Aorta (tissue), 5 donors: ENCODE measurements at places on chromosomes 16 and 17.

- peak; percentile 32 for DNase-seq
- H3K36me3 ChIP-seq: no peaks in the 10 kb centered on the region
- no peak overlapping the region for H3K4me3 ChIP-seq
- H3K4me1 ChIP-seq: no peaks in the 10 kb centered on the region
- H3K27ac ChIP-seq: no peak overlapping the region
Measured at GRCh38 chr17:78585006-78585630, 7.9 kb upstream of the DNAH17 start.

- H3K27ac ChIP-seq: no peak overlapping the region
- H3K4me1 ChIP-seq: no peaks in the 10 kb centered on the region
- H3K27me3 ChIP-seq: no peaks in the 10 kb centered on the region
- H3K36me3 ChIP-seq: no peaks in the 10 kb centered on the region
- DNase-seq: no peak
- no peak overlapping the region for H3K4me3 ChIP-seq
Measured at GRCh38 chr16:87207965-87208364, 109.2 kb downstream of the C16orf95 start.

DNA sequence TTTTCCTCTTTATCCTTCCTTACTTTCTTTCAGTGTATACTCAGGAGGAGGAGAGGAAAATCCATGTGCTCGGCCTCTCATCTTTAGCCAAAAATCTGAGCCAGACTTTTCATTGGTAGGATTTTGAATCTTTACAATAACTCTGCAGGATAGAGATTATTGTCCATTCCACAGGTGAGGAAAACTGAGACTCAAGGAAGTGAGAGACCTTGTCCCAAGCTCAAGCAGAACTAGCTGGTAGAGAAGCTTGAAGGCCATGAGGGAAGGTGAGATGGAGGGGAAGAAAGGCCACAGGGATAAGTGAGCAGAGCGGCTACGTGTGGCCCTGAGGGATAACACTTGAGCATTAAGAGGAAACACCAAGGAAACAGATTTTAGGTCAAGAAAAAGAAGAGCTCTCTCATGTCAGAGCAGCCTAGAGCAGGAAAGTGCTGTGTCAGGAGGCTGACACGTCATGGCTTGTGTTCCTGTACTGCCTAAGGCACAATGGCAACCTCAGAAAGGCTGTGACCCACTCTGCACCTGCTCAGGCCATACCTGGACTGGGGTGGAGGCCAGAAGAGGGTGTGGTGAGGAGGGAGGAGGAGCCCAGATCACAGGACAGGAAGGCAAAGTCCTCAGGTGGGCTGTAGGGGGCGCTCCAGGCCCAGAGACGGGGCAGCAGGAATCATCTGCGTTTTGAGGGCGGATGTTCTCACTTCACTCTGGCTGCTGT is 11.9 kb downstream of the MT4 start:
- H3K4me3 ChIP-seq: no peak overlapping the region
- no peaks in the 10 kb centered on the region for H3K4me1 ChIP-seq
- DNase-seq: peak; percentile 79
- H3K27ac ChIP-seq: no peak overlapping the region
- H3K36me3 ChIP-seq: no peaks in the 10 kb centered on the region
- H3K27me3 ChIP-seq: no peaks in the 10 kb centered on the region

DNA sequence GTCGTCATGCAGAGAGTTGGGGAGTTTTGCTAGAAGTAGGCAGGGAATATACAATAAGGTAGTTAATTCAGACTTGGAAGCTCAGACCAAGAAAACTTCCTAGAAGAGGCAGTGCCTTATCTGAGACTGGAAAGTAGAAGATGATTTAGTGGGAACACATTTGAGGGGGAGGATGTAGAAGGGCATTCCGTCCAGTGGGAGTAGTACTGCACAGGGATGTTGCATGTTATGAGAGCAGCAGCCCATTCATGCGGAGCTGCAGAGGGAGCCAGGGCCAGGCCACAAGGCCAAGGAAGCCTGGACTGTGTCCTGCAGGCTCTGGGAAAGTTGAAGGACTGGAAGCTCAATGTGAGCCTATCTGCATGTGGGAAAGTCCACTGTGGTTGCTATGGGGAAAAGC is 344.5 kb upstream of the EEF2KMT start:
- H3K4me1 ChIP-seq: no peaks in the 10 kb centered on the region
- DNase-seq: no peak
- H3K36me3 ChIP-seq: no peaks in the 10 kb centered on the region
- H3K27me3 ChIP-seq: no peaks in the 10 kb centered on the region
- H3K4me3 ChIP-seq: no peak overlapping the region

DNA sequence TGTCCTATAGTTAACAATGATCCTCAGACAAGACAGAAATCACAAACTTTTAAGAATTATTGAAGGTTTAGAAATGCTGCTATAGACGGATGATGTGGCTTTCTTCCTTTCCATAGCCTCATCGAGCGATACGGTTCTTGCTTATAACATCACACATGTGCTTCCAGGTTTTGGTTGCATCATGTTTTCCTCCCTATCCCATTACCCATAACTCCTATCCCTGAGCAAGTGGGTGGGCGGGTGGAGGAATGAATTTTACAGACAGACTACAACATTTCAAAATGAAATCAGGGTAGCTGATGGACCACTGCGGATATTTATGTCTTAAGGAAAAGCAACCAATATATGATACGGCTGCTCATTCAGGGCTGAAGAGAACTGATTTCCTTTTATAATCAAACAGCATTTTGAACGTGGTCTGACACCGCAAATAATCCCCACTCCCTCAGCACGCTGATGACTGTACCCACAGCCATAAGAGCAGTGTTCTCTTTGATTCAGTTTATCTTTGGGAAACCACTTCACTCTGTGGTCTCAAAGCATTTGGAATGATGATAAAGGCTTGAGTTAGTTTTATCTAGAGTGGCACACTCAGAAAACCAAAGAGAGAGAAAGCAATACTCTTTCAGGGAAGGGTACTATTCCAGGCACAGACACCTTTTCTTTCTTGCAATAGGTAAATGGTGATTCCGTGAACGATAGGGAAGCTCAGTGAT is 4.6 kb upstream of the AKTIP start:
- no peaks in the 10 kb centered on the region for H3K4me1 ChIP-seq
- H3K36me3 ChIP-seq: no peaks in the 10 kb centered on the region
- H3K27ac ChIP-seq: no peak overlapping the region
- no peak for DNase-seq
- H3K4me3 ChIP-seq: no peak overlapping the region
- H3K27me3 ChIP-seq: no peaks in the 10 kb centered on the region

GRCh38 chr17:20706751-20707373 is 127.3 kb downstream of the CDRT15L2 start:
- no peaks in the 10 kb centered on the region for H3K4me1 ChIP-seq
- no peak for DNase-seq
- H3K36me3 ChIP-seq: no peaks in the 10 kb centered on the region
- H3K4me3 ChIP-seq: no peak overlapping the region
- no peak overlapping the region for H3K27ac ChIP-seq

DNA sequence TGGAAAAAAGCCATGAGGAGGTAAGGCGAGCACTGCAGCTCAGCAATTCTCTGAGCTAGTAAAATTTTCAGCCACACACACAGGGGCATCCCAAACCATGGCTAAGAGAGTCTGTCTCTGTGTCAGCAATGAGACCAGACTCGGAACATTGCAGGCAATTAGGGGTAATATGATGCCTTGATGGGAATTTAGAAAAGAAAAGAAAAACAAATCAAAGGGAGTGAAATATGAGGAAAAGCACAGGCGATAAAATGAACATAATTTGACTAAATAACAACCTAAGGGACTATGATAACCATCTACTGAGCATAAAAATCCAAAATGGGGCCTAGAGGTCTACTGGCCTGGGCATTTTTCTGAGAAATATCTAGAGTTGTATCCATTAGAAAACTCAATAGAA is 546.0 kb upstream of the PSMD7 start:
- H3K4me3 ChIP-seq: no peak overlapping the region
- no peak overlapping the region for H3K27ac ChIP-seq
- no peaks in the 10 kb centered on the region for H3K27me3 ChIP-seq
- H3K36me3 ChIP-seq: no peaks in the 10 kb centered on the region
- no peak for DNase-seq

DNA sequence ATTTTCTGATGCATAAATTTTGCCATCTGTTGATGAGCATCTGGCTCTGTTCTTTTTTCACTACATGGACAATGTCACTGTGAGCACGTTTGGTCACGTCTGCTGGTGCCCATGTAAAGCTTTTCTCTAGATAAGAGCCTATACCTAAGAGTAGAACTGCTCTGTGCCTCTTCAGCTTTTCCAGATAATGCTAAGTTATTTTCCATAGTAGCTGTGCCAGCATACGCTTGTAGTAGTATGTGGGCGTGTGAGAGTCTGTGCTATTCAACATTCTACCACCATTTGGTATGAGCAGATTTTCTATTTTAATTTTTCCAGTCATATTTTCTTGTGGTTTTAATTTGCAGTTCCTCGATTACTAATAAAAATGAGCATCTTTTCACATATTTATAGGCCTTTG is 33.2 kb downstream of the VPS35L start:
- no peak for DNase-seq
- H3K36me3 ChIP-seq: peaks cover 2% of the 10 kb centered on the region
- no peaks in the 10 kb centered on the region for H3K4me1 ChIP-seq

DNA sequence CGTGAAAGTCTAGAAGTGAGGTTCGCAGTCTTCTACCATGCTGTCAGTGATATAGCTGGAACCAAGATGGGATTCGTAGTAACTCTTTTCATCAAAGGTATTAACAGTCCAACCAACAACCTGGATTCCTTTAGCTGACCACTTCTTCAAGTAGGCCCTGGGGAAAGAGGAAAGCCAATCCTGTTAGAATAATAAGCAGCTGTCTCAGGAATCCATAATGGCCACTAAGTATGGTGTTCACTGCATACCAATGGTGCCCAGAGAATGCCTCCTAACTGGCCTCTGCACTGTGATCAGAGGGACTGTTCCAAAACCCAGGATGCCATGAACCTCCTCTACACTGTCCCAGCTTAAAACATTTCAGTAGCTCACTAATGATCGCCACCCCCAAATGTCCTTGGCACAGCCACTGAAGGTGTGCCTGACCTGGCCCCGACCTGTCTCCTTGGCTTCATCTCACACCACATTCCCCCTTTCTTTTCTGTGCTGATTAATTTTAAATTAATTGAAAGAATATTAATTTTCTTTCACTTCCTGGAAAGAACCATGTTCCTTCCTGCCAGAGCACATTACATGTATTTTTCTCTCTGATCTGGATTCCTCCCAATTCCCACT is 18.3 kb downstream of the GDE1 start:
- DNase-seq: no peak
- no peak overlapping the region for H3K27ac ChIP-seq
- H3K4me1 ChIP-seq: no peaks in the 10 kb centered on the region
- peaks cover 13% of the 10 kb centered on the region for H3K36me3 ChIP-seq
- no peaks in the 10 kb centered on the region for H3K27me3 ChIP-seq

DNA sequence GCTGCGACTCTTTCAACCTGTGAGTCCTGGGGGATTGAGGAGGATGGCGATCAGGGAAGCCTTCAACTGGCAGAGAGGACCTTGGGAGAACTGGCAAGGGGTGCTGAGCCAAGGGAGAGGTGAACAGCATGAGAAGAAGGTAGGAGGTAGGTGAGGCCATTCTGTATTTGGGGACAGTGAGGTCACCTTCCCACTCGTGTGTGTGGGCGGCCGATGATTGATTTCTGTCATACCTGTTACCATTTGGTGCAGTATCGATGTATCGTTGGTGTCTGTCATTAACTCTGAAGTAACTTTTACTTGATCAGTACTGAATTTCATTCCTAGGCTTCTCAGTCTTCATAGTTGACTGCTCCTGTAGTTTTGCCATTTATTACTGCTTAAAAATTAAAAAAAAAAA is 3.8 kb downstream of the ARSG start:
- H3K4me3 ChIP-seq: no peak overlapping the region
- H3K4me1 ChIP-seq: no peaks in the 10 kb centered on the region

DNA sequence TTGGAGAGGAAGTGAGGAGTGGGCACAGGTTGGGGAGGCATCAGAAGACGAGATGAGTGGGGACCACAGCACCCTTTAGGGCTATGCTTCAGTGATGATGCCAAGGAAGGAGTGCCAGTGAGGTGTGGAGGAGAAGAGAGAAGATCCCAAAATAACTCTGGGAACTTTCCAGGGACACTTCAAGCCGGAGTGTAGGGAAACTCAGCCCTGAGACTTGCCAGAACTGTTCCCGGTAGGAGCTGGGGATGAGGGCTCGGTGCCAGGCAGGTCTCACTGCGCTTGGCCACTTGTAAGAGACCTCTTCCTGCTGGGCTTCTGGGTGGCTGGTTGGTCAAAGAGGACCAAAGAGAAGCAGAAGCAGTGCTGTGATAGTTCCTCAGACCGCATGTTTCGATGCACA is 63.6 kb downstream of the SHISA6 start:
- no peaks in the 10 kb centered on the region for H3K4me1 ChIP-seq
- DNase-seq: no peak
- H3K27me3 ChIP-seq: no peaks in the 10 kb centered on the region
- H3K4me3 ChIP-seq: no peak overlapping the region
- H3K36me3 ChIP-seq: no peaks in the 10 kb centered on the region

DNA sequence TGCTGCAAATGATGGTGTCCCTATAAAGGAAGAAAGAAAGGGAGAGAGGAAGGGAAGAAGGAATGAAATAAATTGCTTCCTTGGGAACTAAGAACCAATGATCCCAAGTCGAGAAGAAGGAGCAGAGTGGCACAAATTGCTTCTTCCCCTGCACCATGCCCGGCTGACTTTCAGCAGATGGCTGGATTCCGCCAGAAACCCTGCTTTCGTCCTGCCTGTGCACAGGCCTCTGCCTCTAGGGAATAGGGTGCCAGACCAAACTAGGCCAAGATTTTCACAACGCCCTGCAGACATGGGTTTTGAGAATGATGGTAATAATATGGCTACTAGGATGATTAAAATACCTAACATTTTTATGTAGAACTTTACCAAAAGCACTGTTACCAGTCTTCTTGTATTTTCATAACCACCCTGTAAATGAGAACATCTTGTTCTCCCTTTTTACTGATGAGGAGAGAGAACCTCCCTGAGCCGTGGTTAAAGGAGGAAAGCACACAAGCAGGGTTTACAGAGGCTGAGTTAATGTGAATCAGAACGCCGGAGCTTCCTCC is 122.1 kb upstream of the HSBP1 start:
- no peaks in the 10 kb centered on the region for H3K36me3 ChIP-seq
- no peaks in the 10 kb centered on the region for H3K27me3 ChIP-seq
- H3K4me1 ChIP-seq: no peaks in the 10 kb centered on the region
- H3K4me3 ChIP-seq: no peak overlapping the region
- peak overlapping the region; percentile 83 for H3K27ac ChIP-seq

- DNase-seq: no peak
- no peaks in the 10 kb centered on the region for H3K4me1 ChIP-seq
- no peak overlapping the region for H3K27ac ChIP-seq
- no peaks in the 10 kb centered on the region for H3K36me3 ChIP-seq
Measured at GRCh38 chr16:49527611-49528010, 154.0 kb downstream of the C16orf78 start.

- H3K27me3 ChIP-seq: no peaks in the 10 kb centered on the region
- no peak for DNase-seq
- no peaks in the 10 kb centered on the region for H3K4me1 ChIP-seq
Measured at GRCh38 chr16:54703339-54703738, 227.3 kb upstream of the IRX5 start.

GRCh38 chr17:74307984-74308773 is 17.8 kb upstream of the KIF19 start:
- DNase-seq: no peak
- no peaks in the 10 kb centered on the region for H3K4me1 ChIP-seq
- peaks cover 1% of the 10 kb centered on the region for H3K27me3 ChIP-seq
- H3K36me3 ChIP-seq: no peaks in the 10 kb centered on the region
- H3K27ac ChIP-seq: no peak overlapping the region
